ENCODE measurements at places on chromosomes 12 and 14.

GRCh38 chr12:128916425-128916824, 63.1 kb downstream of the GLT1D1 start:
- no peak for DNase-seq

DNA sequence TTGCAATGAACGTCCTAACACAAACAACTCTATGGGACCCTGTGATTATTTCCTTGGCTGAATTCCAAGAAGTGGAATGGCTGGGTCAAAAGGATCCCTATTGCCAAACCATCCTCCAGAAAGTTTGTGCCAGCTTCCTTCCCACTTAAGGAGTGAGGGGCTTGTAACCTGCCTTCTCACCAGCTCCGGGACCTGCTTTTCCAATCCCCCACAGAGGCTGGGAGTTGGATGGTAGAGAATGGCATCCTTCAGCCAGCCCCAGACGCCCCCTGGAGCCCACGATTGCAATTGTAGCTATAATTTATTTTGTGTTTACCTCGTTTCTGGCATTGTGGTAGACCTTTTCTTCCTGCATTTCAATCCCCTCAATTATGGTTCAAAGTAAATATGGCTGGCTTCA, 9.7 kb upstream of the ZDHHC22 start:
- no peak for DNase-seq

GRCh38 chr12:95548056-95548538, 3.2 kb downstream of the USP44 start:
- no peak for DNase-seq

DNA sequence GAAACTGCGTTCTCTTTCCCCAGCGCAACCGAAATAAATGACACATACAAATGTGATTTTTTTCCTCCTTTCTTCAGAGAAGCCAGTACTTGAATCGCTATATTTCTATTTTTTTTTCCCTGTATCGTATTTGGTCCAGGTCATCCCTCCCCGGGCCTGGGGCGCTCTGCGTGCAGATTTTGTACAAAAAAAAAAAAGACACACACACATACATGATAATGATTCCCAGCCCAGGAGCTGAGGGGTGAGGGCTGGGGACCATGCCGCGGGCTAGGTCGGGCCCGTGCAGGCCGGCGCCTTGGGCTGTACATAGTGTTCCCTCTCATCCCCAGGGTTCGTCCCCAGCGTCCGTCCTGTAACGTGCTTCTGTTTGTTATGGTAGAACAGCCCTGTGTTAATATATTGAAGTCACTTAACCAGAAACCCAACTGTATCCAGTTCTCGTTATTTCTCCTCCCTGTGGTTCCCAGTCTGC, 3.0 kb downstream of the HOXC9 start:
- DNase-seq = no peak

DNA sequence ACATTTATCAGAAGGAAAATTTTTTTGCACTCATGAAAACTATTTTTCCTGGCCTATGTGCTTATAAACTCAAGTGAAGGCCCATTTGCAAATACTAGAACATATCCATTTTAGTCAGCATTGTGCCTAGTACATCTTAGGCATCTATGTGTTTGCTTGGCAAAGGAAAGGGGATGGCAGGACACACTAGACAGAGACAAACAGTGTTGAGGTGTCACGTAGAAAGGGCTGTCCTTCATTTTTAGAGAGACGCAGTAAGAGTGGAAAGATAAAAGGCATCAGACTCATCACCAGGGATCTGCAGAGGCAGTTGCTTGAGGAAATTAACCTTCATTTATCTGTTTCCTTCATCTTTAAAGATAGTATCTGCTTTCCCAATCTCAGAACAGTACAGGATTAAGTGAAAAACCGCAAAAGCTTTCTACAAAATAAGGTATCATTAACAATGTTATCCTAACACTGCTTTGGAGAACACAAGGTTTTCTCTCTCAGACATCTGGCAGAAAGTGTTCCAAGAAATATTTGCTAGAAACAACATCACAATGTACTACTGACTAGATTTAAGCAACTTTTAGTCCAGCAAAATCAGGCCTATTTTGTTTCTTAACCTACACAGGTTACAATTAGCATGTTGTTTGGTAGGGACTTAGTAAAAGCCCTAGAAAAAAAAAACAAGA, 2.0 kb downstream of the YBX3 start:
- DNase-seq = no peak

- no peak for DNase-seq
These were observed 112.2 kb upstream of the EGLN3 start for GRCh38 chr14:34063042-34063441.

GRCh38 chr12:4287325-4288211, 14.0 kb downstream of the CCND2 start:
- DNase-seq = no peak

- DNase-seq = no peak
These were observed 4.4 kb downstream of the TBX5 start for GRCh38 chr12:114401328-114402083.

- no peak for DNase-seq
These were observed 87.0 kb downstream of the R3HDM2 start for GRCh38 chr12:57343703-57344378.

- DNase-seq = peak; percentile 46
These were observed 107.5 kb downstream of the SPTSSA start for GRCh38 chr14:34354556-34354955.

DNA sequence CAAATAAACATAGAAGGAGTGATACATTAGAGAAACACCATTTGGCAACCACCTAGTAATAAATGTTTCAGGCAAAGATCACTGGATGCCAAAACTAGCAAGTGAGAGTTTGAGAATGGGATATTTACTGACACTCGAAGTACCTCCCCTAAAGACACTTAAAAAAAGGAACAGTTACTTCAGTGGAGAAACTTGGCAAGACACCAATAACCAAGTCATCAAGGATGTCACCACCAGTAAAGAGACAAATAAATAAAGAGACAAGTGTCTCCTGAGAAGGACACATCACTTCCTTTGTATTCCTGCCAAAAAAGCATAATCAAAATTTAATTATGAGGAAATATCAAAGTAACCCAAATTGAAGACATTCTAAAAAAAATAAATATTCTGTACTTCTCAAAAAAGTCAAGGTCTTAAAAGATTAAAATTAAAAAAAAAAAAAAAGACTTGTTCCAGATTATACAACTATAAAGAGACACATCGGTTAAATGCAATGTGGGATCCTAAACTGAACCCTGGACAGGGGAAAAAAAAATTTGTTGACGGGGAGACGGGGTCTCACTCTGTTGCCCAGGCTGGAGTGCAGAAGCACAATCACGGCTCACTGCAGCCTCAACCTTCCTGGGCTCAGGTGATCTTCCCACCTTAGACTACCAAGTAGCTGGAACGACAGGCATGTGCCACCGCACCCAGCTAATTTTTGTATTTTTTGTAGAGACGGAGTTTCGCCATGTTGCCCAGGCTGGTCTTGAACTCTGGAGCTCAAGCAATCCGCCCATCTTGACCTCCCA, 26.4 kb downstream of the TM7SF3 start:
- DNase-seq = no peak

DNA sequence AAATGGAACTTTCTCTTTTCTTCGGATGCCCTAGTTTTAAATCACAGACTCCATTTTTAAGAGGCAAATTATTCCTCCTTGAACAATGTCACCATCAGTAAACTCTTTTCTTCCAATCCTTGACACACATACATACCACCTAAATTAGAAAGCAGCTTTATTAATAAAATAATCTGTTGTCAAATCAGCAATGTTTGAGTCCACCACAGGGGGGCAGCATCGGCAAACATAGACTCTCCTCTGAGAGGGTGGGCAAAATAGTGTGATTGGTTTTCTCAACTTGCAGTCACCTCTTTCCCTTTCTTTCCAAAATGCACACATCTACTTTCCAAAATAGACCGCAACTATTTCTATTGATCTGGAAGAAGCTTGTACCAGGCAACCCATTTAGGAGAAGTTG, 438.4 kb upstream of the OR4E1 start:
- no peak for DNase-seq

DNA sequence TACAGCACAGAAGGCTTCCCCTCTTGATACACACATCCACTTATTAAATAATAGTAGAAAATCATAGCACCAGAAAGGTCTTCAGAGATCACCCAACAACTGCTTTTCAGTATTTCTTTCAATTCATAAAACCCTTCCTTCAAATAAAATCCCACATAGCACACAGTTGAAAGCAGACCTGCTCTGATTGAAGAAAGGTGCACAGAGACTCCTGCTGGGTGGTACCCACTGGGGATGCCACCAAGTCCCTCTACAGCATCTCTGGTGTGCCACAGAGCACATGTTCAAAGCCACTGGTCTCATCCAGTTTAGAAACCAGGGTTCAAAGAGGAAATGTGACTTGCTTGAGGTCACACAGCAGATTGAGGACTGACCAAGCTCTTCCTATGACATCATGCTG, 427.5 kb downstream of the BCL11B start:
- DNase-seq = no peak

- DNase-seq = no peak
These were observed 101.8 kb downstream of the LMO3 start for GRCh38 chr12:16504200-16504599.

DNA sequence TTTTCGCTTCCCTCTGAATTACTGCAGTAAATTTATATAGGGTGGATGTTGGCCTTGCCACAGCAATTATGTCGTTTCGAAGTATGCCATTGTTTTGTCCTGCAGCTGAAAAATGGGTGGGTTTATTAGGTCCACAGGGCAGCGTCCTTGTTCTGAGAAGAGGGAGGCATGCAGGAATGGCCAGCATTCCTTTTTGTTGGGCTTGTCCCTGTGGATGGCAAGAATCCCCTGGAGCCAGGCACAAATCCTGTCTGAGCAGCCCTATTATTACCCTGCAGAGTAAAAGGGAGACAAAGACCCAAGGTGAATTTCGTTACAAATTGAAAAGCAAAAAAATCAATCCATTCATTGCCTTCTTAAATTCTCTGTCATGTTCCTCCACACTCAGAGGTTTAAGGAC, 88.1 kb downstream of the CHST11 start:
- no peak for DNase-seq

DNA sequence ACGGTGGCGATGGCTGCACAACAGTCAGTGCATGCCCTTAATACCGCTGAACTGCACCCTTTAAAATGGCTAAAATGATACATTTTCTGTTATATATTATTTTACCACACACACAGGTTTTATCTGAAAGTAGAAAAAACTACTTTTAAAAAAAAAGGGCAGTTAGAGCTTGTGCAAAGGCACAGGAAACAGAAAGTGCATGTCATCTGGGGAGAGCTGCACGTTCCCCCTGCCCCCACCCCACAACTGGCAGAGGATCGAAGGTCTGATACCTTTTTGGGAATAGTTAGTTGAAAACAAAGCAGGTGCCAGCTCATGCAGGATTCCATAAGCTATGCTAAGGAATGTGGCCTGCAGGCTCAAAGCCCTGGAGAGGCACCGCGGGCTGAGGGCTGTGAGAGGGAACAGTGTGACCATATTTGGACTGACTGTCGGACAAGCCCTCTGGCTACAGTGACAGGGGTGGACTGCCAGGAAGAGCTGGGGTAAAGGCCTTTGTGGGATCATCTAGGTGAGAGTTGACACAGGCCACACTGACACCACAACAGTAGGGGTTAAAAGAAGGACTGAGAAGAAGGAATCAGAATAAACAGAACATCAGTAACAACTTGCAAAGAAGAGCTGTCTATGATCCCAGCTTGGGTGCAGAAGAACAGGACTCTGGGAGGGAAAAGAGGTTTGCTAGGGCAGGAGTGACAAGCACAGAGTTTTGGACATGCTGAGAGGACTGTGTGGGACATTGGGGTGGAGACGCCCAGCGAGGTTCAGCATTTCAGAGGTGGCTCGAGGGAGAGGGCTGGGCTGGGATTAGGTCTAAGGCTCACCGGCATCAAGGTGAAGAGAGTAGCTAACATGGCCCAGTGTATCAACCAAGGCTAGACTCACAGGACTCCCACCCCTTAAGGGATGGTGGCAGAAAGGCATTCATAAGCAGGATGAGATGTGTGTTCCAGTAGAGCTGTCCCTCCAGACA, 54.6 kb downstream of the ACTN1 start:
- DNase-seq = no peak

- DNase-seq = peak; percentile 57
These were observed 4.5 kb downstream of the AJUBA start for GRCh38 chr14:22977684-22978486.

DNA sequence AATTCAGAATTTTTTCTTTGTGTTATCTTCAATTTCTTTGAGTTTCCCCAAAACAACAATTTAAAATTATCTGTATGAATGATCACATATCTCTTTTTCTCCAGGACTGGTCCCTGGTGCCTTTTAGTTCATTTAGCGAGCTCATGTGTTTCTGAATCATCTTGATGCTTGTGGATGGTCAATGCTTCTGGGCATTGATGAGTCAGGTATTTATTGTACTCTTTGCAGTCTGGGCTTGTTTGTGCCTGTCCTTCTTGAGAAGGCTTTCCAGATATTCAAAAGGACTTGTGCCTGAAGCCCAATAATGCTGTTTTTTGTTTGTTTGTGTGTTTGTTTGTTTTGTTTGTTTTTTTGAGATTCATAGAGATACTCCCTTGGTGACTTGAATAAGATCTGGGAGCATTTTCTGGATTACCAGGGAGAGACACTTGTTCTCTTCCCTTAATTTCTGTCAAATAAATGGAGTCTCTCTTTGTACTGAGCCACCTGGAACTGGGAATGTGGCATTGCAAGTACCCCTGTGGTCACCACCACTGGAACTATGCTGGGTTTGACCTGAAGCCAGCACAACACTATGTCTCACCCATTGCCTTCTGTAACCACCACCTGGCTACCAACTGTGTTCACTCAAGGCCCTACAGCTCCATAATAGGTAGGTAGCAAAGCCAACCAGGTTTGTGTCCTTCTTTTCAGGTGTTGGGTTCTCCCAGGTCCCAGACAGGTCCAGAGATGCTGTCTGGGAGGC, 56.3 kb downstream of the SLC6A15 start:
- peak; percentile 23 for DNase-seq

DNA sequence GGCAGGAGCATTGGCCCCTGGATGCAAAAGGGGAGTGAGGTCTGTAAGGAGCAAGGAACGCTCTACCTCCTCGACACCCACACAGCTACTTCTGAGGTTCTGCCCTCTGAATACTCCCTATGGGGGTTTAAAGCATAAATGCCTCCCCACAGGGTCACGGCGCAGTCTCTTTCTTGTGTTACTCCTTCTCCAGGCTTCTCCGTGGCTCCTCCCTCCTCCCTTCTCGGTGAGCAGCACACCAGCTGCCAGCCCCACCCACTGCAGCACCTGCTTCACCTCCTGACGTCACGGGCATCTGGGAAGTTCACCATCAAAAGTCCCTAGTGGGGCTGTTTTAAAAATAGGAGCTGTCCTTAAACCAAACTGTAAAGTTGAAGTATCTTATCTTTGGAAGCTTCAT, 67.3 kb downstream of the SPTB start:
- DNase-seq = no peak

DNA sequence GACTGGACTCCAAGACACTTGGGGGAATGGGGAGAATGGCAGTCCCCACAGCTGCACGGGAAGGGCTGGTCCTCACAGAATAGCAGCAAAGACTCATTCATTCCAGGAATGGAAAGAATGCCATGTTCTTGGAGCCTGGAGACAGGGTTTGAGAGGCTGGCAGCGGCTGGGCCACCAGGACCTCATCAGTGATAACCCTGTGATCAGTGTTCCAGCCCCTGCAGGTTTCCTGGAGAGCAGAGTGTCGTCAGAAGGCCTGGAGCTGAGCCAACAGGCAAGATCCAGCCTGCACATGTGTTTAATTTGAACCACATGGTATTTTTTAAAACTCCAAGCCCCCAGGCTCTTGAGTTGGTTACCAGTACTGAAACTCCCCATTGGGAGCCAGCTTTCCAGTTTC, 11.3 kb downstream of the BDKRB1 start:
- peak; percentile 50 for DNase-seq

- no peak for DNase-seq
These were observed 23.9 kb downstream of the PHLDA1 start for GRCh38 chr12:76007640-76008039.

GRCh38 chr14:43735932-43736331, 771.2 kb downstream of the FSCB start:
- no peak for DNase-seq

GRCh38 chr14:103535081-103535890, 6.3 kb downstream of the TRMT61A start:
- no peak for DNase-seq

Data from astrocyte of the spinal cord (primary cell).